ENCODE measurements at places on chromosomes 12 and 14. TPM values are rescaled to one million over a fixed set of nuclear protein-coding genes. Genes with fewer than 3 reads are reported as not detected.

GRCh38 chr12:105083551-105084105 lies 630 bp downstream of the ALDH1L2 start:
- no peak overlapping the region for H3K27ac ChIP-seq
- H3K36me3 ChIP-seq: no peaks in the 10 kb centered on the region
- peak; percentile 46 for DNase-seq
- H3K4me3 ChIP-seq: peak overlapping the region; percentile 42

Gene NGB
- not detected for total RNA-seq

Gene HIGD1C
- not detected for total RNA-seq

GRCh38 chr14:104676694-104677511 lies 12.5 kb upstream of the INF2 start:
- peaks cover 57% of the 10 kb centered on the region for H3K4me1 ChIP-seq
- no peaks in the 10 kb centered on the region for H3K27me3 ChIP-seq
- H3K27ac ChIP-seq: peak overlapping the region; percentile 97
- H3K4me3 ChIP-seq: peak overlapping the region; percentile 41
- peak; percentile 48 for DNase-seq

Gene NPAS3
- total RNA-seq: not detected

DNA sequence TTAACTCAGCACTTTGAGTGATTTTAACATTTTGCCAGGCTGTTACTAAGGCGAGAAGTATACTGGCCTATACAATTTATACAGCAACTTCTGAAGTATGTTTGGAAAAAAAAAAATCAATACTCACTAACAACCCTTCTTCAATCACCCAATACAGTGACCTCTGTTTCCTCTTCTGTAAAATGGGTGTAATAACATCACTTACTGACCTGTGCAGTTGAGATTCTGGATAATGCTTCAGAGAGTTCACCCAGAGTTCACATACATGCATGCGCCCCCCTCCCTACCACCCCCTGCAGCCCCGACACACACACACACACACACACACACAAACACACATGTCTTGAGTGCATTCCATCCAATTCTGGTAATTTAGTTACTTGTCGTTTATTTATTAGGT lies 9.1 kb downstream of the PAH start:
- no peak overlapping the region for H3K4me3 ChIP-seq
- H3K27me3 ChIP-seq: no peaks in the 10 kb centered on the region

GRCh38 chr14:88346048-88346639 lies 23.1 kb upstream of the KCNK10 start:
- H3K27me3 ChIP-seq: 0 out of 2 replicates have a peak, but pooled peaks cover 6% of the 10 kb centered on the region
- peaks cover 6% of the 10 kb centered on the region for H3K4me1 ChIP-seq
- H3K36me3 ChIP-seq: no peaks in the 10 kb centered on the region
- peak; percentile 26 for DNase-seq
- H3K27ac ChIP-seq: no peak overlapping the region

Gene TTC6
- not detected for total RNA-seq

GRCh38 chr14:97916100-97916499 lies 1118.9 kb downstream of the VRK1 start:
- no peak overlapping the region for H3K4me3 ChIP-seq
- H3K27ac ChIP-seq: no peak overlapping the region
- H3K4me1 ChIP-seq: no peaks in the 10 kb centered on the region
- no peak for DNase-seq

Gene OR4Q3
- not detected for total RNA-seq

GRCh38 chr14:52015411-52016030 lies 26.2 kb downstream of the RTRAF start:
- peaks cover 12% of the 10 kb centered on the region for H3K4me1 ChIP-seq
- DNase-seq: no peak
- no peak overlapping the region for H3K27ac ChIP-seq

Gene IPO8
- total RNA-seq: 21.0 TPM

DNA sequence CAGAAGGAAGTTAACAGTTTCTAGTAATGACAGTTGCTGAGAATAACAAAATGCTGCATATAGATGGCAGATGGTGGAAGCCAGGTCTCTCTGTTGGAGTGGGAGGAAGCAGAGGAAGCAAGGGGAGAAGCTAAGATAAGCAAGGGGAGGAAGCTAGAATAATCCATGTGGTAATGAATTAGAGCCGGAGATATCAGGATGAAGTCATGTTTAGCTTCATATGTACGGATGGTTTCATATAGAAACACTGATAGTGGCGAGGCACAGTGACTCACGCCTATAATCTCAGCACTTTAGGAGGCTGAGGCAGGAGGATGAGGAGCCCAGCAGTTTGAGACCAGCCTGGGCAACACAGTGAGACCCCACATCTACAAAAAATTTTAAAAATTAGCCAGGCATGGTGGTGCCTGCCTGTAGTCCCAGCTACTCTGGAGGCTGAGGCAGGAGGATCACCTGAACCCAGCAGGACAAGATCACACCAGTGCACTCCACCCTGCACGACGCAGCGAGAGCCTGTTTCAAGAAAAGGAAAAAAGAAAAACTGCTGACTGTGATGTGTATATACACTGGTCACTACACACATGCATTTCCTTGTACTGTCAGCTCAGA lies 49.2 kb downstream of the ANAPC7 start:
- no peaks in the 10 kb centered on the region for H3K27me3 ChIP-seq
- no peak overlapping the region for H3K27ac ChIP-seq
- no peak for DNase-seq
- H3K36me3 ChIP-seq: peaks cover 25% of the 10 kb centered on the region
- H3K4me1 ChIP-seq: peaks cover 12% of the 10 kb centered on the region
- no peak overlapping the region for H3K4me3 ChIP-seq

DNA sequence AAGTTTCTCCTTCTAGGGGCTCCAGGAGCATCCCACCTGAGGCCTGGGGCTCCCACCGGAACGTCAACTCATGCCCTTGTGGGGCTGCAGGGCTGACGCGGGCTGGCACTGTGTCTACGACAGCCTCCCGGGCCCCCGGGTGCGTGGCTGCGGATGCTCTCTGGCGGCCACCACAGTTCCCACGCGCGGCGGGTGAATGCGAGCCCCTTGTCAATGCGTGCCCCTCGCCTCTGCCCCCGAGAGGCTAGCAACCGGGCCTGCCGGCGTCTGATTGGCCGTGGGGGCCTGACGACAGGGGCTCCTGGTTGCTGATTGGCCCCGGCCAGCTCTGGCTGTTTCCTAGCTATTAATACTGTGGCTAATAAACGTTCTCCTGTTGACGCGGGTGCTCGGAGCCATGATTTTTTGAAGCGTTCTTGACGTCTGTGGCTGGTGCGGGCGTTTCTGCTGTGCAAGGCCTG lies 1.8 kb upstream of the MEG3 start:
- no peaks in the 10 kb centered on the region for H3K27me3 ChIP-seq
- peaks cover 10% of the 10 kb centered on the region for H3K36me3 ChIP-seq
- H3K4me1 ChIP-seq: peaks cover 7% of the 10 kb centered on the region
- DNase-seq: no peak
- no peak overlapping the region for H3K4me3 ChIP-seq
- no peak overlapping the region for H3K27ac ChIP-seq

Measured in SJSA1 (cell line).